GM06990 (cell line): ENCODE measurements at places on chromosomes 6 and 20.

DNA sequence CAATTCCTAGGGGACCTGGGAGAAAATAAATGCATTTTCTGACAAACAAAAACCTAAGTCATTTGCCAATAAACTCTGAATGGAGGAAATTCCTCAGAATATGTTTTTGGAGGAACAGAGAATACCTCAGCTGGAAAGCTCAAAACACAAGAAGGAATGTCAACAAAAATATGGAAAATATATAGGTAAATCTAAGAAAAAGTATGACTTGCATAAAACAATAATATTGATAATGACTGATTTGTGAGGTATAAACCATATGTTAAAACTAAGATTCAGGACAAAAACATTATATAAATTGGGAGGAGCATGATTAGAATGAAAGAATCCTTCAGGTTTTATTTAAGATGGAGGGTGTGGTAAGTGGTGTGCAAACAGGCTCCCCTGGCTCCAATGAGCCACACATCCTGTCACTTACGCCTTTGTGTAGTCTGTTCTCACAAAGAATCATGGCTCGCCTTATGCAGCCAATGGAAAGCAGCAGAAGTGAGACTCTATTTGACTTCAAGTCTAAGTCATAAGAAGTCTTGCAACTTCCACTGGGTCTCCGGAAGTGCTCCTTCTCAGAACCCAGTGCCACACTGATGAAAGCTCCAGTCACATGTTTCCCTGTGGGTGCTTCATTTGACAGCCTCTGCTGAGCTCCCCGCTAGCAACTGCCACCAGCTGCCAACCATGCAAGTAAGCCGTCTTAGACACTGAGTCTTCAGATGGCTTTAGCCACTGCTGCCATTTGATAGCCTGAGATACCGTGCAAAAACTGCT is 8.1 kb downstream of the CFAP61 start:
- DNase-seq, result no peak

DNA sequence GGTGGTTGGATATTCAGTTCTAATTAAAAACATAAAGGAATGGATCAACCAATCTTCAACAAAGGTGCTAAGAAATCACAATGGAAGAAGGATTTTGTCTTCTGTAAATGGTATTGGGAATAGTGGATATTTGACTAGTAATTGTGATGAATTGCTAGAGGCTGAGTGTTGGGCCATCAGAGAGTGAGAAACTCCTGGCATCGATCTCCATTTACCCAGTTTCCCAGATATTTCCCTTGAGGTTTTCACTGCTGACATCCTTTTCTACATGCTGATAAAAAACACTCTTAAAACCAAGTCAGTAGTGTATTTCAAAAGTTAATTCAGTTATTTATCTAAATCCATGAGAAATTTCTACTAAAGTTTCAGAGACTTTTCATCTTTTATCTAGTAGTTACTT is 40.4 kb upstream of the COL10A1 start:
- no peak for DNase-seq

DNA sequence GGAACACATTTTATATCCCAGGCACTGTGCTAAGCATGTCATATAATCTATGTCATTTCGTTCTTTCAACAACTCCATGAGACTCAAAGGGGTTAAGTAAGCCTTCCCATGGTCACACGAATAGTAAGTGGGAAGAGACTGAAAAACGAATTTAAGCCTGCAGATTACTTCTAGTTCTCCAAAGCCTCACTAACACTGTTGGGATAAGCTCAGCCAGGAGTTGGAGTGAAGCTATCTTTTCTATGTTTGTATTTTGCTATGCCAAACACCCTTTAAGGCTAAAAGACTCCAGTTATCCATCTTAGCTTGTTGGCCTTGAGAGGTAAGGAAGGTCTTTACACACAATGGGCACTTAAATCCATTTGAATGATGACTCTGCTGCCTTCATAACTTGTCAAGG is 148.1 kb upstream of the UST start:
- no peak for DNase-seq

DNA sequence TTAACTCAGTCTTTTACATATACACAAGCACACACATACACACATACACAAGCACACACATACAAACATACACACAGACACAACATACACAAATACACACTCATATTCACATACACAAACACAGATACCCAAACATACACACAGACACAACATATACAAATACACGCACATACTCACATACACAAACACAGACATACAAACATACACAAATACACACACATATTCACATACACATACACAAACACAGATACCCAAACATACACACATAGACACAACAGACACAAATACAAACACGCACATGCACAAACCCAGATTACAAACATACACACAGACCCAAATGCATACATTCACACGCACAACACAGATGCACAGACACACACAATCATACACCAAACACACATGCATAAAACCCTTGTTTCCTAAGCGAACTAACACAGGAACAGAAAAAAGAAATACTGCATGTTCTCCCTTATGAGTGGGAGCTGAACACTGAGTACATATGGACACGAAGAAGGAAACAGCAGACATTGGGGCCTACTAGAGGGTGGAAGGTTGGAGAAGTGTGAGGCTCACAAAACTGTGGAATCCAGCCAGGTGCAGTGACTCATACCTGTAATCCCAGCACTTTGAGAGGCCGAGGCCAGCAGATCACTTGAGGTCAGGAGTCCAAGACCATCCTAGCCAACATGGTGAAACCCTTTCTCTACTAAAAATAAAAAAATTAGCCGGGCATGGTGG is 34.2 kb downstream of the PIM1 start:
- DNase-seq, result no peak

GRCh38 chr20:50027611-50028105 is 44.9 kb downstream of the SNAI1 start:
- no peak for DNase-seq

- DNase-seq, result no peak
Observed at GRCh38 chr6:83127258-83127657, 59.8 kb downstream of the DOP1A start.

- no peak for DNase-seq
Observed at GRCh38 chr6:36827261-36828079, 11.8 kb downstream of the CPNE5 start.

DNA sequence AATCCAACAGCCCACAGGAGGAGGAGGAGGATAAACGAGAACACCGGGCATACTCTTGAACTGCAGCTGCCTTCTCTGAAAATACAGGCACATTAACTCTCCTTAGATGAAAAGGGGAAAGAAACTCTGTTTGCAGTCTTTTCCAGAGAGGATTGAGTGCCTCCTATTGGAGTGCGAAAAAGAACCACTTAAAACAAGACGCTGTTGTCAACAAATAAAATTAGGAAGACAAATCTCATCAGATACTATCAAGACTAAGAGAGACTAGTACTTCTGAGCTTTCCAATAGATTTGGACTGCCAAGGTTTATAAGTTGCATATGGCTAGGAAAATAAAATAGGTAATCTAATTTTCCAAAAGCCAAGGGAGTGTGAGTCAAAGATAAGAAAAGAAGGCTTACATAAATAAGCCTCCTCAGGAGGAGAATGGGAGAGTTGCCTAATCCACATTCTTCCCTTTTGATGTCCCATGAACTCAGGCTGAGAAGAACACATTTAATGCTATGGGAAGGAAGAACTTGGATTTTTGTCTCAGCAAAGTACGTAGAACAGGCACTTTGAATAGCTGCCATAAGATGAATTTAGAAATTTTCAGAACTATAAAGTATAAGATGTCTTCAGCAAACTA is 154.7 kb downstream of the ARHGAP18 start:
- DNase-seq, result no peak

DNA sequence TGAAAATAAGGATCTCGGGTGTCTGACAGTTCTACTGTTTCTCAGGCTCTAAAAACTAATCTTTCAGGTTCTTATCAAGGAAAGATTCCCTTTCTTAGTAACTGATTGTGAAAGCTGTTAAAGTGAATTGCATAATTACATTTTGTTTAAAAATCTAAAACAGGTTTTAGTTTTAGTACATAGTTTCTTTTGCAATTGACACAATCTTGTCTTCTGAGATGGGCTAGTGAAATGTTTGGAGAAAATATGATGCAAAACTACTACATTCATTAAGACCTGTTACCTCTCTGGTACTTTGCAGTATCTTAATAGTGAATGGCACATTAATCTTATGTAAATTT is 298.4 kb downstream of the UTRN start:
- DNase-seq, result peak; percentile 10

- DNase-seq, result no peak
Observed at GRCh38 chr6:105220186-105220585, 40.4 kb upstream of the POPDC3 start.

DNA sequence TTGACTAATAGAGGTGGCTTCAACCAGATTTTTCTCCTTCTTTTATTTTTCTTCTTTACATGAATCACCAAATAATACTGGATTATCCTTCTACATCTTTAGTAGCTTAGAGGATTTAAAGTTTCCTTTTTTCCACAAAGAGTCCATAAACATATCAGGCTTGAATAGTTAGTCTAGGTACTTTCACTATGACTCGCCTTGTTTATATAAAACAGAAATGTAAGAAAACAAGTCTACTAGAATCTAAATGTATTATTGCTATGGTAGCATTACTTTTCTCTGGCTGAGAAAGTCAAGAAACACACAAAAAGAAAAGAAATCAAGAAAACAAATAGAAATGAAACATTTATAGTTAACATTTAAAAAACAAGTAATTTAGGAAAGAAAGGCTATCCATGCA is 215.2 kb downstream of the PTPRK start:
- no peak for DNase-seq

GRCh38 chr6:75204959-75205775 is 686 bp downstream of the COL12A1 start:
- DNase-seq, result peak; percentile 22

DNA sequence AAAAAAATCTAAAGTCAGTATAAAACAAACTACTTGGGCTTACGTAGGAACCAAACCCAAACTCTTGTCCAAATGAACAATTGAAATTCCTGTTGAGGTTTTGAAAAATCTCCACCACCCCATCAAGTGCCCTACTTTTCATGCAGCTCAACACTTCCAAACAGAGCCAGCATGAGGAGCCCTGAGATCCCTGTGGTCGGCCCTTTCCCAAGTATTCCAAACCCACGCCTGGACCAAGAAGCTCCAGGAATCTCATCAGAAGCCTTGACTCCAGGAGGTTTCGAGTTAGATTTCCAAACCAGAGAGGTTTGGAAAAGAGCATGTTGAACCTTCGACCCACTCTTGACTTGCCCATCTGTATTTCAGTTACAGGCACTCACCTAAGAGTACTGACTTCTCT is 179.3 kb downstream of the MTFR2 start:
- DNase-seq, result no peak

GRCh38 chr20:21796059-21796458 is 90.6 kb downstream of the PAX1 start:
- no peak for DNase-seq

GRCh38 chr20:51562332-51563173 is 20.0 kb upstream of the NFATC2 start:
- no peak for DNase-seq

DNA sequence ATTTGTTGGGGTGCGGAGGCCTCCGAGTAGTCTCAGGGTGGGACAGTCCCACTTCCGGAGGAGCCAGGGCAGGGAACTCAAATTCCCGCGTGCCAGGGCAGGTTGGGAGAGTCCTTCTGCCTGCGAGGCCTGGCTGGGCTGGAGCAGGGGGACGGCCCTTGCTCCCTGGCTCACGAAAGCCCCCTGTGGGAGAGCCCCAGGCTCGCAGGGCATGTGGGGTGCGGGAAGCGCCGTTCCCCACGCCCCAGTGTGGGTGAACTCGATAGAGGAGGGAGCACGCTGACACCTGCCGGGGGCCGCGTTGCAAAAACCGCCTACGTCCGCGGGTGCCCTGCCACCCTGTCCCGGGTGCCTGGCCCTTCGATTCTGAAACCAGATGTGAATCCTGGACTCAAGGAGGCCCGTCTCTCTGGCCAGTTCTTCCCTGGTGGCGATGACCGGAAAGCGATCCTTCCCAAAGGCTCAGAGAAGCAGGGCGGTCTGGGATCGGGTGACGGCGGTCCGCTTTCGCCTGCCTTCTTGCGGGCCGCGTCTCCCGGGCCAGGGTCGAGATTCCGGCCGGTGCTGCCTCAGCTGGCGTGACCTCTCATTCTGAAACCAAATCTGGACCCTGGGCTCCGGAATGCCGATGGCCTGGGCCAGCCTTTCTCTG is 1846.5 kb upstream of the DEFB115 start:
- DNase-seq, result no peak

DNA sequence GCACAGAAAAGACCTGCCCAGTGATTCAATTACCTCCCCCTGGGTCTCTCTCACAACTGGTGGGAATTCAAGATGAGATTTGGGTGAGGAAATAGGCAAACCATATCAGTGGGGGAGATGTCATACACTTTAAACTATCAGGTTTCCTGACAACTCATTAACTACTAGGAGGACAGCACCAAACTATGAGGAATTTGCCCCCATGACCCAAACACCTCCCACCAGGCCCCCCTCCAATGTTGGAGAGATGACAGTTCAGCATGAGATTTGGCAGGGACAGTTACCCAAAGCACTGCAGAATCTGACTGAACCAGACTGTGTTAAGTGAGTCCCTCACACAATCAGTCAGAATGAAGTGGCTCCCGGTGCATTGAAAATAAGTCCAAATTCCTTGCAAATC is 148.0 kb downstream of the TTLL2 start:
- DNase-seq, result no peak

DNA sequence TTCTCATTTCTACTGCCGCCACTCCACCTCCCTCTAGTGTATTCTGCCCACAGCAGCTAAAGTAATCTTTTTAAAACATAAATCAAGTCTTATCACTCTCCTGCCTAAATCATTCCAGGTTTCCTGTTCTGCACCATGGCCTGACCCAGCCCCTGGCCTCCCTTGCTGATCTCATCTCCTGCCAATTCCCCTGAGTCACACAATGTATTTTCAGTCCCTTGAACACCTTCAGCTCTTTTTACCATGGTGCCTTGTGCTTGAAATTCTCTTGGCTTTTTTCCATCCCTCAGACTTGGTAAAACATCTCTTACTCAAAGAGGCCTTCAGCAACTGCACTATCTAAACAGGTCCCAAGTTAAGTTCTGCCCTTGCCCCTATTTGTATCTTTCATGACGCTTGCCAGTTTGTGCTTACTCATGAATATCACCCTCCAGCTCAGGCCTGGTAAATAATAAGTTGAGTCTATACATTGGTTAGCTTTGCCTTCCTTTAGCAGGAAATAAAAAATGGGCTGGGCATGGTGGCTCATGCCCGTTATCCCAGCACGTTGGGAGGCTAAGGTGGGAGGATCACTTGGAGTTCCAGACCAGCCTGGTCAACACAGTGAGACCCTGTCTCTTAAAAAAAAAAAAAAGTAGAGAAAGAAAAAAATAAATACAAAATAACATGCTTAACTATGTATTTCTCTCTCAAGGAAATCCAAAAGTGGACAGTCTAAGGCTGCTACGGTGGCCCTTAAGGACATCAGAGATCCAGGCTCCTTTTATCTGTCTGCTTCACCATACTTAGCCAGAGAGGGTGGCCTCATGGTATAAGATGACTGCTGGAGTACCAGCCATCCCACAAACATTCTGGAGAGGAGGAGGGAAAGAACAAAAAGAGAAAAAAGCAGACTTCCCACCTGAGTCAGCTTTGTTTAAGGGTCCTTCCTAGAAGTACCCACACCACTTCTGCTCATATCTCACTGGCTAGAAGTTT is 62.2 kb downstream of the ARFGEF2 start:
- no peak for DNase-seq
